ENCODE measurements at places on chromosomes 2 and 18. TPM values are rescaled to one million over a fixed set of nuclear protein-coding genes. Genes with fewer than 3 reads are reported as not detected.

DNA sequence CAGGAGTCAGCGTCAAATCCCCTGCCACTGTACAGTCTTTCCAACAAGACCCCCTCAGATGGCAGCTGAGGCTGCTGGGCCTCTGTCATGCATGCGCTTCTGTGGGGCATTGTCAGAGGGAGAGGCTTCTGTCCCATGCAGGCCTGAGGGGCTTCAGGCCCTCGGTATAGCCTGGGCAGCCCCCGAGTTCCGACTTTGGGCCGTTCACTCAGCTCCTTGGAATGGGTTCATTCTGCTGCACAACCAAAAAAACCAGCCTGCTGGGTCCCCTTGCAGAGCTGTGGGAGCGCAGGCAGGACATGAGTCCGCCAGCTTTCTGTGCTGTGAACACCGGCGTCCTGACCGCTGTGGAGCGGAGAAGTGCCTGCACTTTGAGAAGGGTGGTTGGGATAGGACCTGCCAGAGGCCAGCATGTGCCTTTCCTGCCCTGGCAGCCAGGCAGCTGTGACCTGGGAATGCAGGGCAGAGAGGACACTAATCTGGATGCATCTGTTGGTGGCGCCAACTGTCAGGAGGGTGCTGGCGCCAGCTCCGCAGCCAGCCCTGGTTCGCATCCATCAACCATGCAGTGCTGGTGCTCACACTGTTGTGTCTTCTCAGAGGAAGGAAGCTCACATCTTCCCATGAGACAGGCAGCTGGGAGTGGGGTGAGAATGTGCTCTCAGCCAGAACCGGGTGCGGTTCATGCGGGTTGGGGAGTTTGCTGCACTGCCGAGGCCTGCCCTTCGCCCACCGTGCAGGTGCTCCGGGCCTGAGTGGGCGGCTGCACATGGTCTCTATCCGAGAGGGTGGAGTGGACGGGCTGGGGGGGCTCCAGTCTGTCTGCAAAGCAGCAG, 14.3 kb downstream of the ARHGEF4 start:
- DNase-seq, result no peak

DNA sequence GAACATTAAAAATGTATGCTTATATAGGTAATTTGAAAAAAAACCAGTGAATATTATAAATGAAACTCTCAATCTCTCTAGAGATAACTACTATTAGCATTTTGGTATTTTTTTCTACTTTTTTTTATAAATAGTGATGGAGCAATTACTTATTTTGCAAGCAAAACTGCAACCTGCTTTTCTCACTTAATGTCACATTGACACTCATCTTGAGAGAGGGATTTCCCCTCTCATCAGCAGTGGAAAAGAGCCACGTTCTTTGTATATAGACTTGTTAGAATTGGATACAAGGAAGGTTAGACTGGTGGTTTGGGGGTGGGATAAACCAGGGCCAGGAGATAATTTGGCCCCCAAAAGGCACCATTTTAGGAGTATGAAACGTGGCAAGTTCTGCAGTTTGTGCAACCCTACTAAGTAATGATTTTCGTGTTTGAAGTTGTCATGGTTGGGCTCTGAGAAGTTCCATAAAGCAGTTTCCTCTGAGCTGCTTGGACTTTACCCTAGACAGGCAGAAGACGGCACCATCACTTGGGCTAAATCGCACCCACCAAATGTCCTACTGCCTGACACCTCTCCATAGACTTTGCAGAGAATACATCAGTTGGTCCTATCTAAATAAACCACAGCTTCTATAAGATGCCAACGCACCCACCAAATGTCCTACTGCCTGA, 194.0 kb downstream of the ACTR3 start:
- no peak for DNase-seq

Gene PRKRA
- 44.3 TPM for total RNA-seq

GRCh38 chr2:66839551-66840320, 404.8 kb downstream of the MEIS1 start:
- no peak for DNase-seq

GRCh38 chr18:63322206-63322605, 2.6 kb upstream of the BCL2 start:
- DNase-seq, result no peak

Gene LAMA3
- total RNA-seq, result 6.7 TPM

DNA sequence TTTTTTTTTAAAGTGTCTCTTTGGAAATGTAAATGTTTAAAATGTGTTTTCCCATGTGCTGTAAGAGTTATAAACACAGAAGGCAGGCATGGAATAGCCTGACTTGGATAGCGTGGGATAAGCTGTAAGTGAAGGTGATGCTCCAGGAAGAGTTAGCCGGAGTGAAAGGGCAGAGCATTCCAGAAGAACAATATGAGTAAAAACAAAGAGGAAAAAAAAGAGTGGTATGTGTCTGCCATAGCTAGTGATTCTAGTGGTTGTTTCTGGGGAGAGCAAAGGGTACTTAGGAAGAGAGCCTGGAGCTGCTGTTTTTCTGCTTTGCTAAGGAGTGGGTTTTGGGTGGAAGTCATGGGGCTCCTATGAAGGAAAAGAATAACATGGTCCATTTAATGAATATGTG, 126.9 kb upstream of the DLGAP1 start:
- DNase-seq, result no peak

DNA sequence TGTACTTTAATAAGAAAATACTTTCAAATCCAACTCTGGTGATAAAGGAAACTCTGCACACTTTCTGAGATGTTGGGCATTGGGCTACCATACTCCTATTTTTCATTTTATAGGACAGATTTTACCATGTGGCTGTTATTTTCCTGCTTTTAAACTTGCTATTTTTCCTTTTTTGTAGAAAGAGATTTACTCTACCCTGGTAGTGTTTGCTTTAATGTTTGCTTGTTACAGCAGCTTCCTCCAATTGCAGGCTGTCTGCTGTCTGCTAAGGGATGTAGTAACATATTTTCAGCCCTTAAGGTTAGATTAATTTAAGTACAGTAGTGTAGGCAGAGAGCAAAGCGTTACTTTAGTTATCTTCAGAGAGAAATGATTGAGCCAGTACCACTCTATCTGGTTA, 38.6 kb downstream of the MARCHF7 start:
- DNase-seq, result no peak

Gene AQP12A
- not detected for total RNA-seq

DNA sequence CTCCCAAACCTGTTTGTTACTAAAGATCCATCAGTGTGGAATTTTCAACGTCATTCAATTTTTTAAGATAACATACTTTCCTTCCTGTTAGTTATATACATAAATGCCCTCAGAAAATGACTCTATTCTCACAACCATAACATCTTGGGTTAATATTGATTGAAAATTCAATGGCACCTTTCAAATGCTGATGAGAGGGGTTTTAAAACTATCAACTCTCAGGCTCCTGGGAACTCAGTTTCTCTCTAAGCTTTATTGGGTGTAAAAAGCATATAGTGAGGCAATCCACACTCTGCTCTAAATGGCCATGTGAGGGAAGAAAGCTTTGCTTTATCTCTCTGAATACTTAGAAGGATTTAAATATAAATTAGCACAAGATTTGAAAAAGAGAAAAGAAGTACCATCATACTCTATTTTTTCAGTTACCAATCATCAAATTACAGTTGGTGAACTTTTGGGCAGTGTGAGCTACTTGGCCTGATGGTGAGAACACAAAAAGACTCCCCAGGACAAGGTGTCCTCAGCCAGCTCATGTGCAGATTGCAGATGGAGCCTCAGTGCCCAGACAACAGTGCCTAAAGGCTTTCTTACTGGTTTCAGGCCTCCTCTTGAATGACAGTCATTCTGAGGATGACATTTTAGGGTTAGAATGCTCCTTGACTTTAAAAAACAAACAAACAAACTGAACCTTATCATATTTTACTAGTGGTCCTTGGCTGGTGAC, 24.6 kb upstream of the CERS6 start:
- no peak for DNase-seq

DNA sequence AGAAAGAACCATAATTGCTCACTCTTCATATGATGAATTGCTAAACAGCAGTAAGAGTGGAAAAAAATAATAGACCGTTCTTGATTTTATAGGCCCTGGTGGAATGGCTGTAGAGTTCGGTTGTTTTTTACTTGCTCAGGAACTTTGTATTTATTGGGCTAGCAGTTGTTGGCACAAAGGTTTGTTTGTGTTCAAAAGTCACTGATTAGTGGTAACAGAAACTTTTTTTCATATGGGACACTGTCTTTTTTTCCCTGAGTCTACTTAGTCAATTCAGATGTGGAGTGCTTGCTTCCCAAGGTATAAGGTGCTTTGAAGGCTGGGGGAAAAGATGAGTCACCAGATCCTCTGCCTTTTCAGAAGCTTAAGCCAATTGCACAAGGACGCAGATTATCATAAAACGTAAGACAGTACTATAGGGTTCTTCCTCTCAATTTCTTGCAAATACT, 25.8 kb downstream of the PHLPP1 start:
- DNase-seq, result no peak

GRCh38 chr18:51811883-51812282, 528.1 kb upstream of the DCC start:
- no peak for DNase-seq

Gene CNGA3
- total RNA-seq, result not detected

GRCh38 chr2:228064024-228064423, 117.5 kb downstream of the SPHKAP start:
- no peak for DNase-seq

Gene CCL20
- total RNA-seq, result not detected

- DNase-seq, result no peak
These were observed 95.1 kb downstream of the DYM start for GRCh38 chr18:49365346-49365745.

- no peak for DNase-seq
These were observed 98.4 kb downstream of the SCG2 start for GRCh38 chr2:223503746-223504145.

Gene RAB6D
- 0.09 TPM for total RNA-seq

- no peak for DNase-seq
These were observed 15.6 kb upstream of the FHOD3 start for GRCh38 chr18:36281936-36282335.

- no peak for DNase-seq
These were observed 48.9 kb upstream of the PXDN start for GRCh38 chr2:1793001-1793867.

GRCh38 chr18:72530622-72531021, 13.5 kb downstream of the CBLN2 start:
- DNase-seq, result no peak

- DNase-seq, result peak; percentile 89
These were observed 77.5 kb downstream of the OSBPL6 start for GRCh38 chr2:178271629-178272333.

Gene GLI2
- 3.8 TPM for total RNA-seq

DNA sequence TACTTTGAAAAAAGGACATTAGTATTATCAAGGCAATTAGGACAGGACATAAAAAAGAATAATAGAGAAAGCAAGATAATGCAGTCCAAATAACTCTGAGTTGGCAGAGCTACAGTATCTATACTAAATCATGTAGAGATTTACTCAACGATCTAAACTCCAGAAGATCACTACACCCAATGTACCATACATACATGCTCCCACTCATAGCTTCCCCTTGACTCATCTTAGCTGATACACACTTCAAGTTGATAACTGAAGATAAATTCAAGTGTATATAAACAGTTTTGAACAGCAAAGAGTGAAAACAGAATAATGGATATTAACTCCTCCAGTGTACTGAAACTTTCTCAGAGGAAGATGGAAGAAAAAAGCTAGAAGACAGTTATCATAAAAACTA, 78.5 kb downstream of the SESTD1 start:
- DNase-seq, result no peak

DNA sequence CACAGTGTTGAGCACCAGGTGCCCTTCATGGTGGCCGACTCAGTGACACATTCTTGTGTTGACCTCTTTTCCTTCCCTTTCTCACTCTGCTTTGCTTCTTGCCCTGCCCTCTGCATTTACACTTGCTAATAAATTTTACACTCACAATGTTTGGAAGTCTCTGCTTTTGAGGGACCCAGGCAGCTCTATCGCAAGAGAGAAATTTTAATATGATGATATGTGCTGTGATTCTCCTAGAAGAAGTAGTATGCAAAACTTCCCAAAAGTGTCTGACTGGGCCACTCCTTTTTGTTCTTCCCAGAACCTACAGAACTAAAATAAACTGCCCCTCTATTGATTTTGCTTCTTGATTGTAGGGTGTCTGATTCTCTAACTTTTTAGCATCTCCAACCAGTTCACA, 135.0 kb downstream of the IRS1 start:
- DNase-seq, result no peak

Gene ONECUT2
- total RNA-seq, result 0.03 TPM

Gene ABCB11
- total RNA-seq, result 0.37 TPM

DNA sequence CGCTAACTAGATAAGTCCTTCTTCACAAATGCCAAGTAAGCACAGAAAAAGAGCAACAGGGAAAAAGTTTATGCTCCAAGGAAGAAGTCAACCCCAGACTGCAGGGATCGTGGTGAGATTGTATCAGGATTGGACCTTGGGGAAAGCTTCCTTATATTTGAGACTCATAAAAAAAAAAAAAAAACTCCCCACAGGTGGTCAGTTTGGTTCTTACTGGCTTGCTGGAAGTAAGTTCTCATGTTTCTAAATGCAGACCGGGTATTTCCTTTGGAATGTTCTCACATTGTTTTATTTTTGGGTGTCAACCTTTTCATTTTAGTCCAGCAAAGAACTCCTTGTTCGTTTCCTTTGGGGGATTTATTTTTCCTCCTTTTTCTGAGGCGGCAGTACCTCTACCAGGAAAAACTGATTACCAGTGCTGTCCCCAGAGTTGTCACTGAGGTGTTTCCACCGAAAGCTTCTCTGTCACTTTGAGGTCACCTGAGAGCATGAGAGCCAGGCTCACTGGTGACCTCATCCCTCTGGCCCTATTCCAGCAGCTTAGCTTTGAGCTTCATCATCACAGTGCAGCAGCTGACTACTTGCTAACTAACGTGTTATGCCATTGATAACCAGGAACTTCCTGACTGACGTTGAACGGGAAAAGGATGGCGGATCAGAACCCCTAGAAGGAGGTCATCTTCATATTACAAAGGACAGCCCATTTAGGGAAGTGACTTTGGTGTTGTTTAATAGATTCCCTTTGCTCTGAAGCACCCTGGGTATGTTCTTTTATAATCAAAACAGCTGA, 16.8 kb upstream of the ATP8B1 start:
- DNase-seq, result peak; percentile 76

Gene FNDC4
- total RNA-seq, result 32.5 TPM

DNA sequence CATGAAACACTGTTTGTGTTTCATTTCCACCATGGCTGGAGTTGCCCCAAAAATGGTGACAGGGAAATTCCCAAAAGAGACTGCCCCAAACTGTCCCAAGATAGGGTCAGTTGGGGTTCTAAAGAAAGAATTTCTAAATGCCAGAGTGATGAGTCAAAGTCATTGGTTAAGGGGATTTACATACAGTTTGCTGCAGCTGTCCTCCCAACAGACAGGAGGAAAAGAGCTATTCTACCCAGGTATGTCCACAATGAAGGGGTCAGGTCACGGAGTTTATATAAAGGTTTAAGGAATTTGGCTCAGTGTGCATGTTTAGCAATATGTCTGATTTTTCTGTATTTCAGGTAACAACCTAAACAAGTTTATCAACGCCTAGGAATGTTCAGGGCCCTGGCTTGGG, 344.1 kb downstream of the TDRD15 start:
- DNase-seq, result no peak

- DNase-seq, result no peak
These were observed 428.7 kb upstream of the TNP1 start for GRCh38 chr2:217288472-217289063.

Gene MAIP1
- 23.4 TPM for total RNA-seq

GRCh38 chr2:160144280-160144990, 55.6 kb downstream of the ITGB6 start:
- DNase-seq, result no peak
